ENCODE measurements at places on chromosomes 12 and 14.

DNA sequence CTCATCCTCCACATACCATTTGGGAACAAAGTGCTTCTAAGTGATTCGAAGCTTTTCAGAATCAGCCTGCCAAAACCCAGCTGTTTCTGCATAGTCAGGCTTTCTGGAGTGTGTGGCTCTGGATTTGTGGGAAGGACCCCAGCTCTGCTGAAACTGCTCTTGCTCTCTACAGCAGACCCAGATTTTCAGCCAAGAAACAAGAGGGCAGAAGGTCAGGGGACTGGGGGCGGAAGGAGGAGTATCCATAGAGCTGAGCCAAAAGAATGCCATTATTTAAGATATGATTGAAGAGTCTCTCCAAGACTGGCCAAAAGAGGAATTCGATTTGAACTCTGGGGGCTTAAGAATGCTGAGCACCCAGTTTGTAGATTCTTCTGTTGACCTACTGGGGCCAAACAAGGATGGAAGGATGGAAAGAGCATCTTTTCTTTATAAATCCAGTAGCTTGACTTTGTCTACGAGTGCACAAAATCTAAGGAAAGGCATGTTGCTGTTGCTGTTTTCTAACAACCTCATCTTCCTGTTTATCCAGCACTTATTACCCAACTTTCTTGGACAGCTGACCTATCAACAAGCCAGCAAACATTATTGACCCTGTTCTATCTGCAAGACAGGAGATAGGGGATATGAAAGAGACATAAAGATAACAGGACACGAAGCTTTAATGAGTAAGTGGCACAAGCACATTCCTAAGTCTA lies 29.2 kb downstream of the FBLN5 start:
- DNase-seq = no peak

- DNase-seq = no peak
Observed at GRCh38 chr12:39619316-39619659, 315 bp downstream of the ABCD2 start.

DNA sequence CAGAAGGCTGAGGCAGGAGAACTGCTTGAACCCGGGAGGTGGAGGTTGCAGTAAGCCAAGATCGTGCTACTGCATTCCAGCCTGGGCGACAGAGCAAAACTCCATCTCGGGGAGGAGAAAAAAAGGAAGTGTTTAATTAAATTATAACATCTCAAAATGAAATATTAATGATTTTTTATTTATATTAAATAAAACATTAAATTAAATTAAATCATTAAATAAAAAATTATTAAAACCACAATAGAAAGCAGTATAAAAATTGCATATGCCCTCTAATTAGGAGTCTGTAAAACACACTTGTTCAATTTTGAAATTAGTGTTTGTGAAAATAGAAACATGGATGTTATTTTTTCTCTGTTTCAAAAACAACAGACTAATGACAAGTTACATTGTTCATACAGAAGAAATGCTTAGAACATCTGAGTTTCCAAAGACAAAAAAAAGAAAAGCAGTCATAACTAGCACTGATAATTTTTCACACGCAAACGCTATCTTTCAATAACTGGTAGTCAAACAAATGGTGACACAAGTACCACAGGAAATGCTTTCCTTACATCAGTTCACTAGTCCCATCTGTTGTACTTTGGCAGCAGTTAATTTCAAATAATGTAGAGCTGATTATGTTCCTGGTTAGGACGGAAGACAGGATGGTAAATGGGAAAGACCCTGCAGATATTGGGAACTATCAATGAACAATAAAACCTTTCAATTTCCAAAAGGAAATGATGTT lies 54.9 kb downstream of the HECTD4 start:
- DNase-seq = no peak

GRCh38 chr12:101826766-101827368 lies 3.9 kb downstream of the GNPTAB start:
- no peak for DNase-seq

GRCh38 chr12:98635657-98636323 lies 8.8 kb downstream of the IKBIP start:
- peak; percentile 47 for DNase-seq

DNA sequence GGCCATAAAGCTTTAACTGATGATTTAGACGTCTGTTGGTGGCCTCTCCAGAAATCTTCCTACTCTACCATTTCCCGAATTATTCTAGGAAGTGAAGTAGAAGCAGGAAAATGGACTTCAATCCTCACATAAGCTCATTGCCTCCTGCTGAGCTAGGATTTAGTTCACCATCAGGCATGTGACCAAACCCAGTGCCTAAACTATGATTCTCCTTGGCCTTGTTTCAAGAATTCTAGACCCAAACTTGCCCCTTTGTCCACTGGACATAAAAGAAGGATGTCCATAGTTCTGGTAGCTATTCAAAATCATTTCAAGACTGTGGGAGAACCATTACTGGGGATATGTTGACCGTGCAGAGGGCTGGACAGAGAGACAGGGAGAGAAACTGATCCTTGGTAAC lies 105.8 kb downstream of the C12orf50 start:
- no peak for DNase-seq

- DNase-seq = no peak
Observed at GRCh38 chr12:125145196-125145595, 80.0 kb downstream of the AACS start.

DNA sequence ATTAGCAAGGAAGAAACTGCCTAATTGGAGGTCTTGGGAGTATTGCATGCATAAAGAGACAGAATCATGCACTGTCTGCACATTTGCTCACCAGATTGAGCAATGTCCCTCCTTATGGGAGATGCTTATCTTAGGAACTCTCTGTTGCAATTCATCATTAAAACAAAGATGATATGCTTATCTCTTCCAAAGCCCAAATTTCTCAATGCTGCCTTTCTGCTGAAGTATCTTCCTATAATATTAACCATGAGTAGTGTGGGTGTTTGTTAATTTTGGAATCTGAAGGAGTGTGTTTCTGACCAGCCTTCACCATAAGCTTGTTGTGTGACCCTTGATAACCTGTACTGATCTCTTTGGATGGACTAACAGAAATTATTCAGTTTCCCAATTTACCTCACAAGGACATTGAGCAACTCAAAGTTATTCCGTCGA lies 1257.6 kb upstream of the FLRT2 start:
- DNase-seq = no peak

GRCh38 chr12:122884860-122885259 lies 11.1 kb downstream of the VPS37B start:
- no peak for DNase-seq

DNA sequence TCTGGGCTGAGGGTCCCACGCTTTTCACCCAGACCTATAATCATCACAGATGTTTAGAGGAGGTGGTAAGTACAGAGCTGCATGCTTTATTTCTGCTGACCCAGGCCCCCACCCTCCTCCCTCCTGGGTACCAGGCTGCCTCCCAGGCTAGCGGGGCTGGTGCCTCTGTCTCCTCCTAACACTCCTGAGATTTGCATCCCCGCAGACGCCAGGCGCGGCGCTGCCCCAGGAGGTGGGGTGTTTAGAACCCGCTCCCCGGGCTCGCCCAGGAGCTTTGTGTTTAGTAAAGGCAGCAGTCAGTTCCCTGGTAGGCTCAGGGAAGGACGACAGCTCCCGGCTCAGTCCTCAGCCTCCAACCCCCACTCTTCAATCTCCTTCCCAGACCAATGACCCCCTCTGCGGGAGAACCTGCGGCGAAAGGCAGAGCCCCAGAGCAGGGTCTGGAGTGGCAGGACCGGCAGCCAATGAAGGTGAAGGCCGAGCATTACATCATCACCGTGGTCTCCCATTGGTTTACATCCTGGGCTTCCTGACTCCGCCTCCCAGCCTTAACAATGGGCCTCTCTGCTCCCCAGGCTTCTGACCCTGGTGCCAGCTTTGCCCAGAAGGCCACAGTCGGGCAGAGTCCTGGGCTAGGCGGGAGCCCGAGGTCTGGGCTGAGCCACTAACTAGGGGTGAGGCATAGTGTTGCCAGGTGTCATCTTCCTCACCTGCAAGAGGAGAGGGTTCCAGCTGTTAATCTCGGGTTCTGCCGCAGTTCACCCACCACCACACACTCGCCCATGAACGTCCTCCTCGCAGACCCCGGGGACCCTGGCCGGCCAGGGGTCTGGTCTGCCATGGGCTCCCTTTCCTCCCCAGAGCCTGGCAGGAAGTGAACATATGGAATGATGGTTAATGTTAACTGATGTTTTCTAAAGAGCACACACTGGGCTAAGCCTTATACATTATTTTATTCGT lies 57.5 kb downstream of the CALM1 start:
- DNase-seq = peak; percentile 66

GRCh38 chr14:24873551-24873950 lies 176.4 kb downstream of the STXBP6 start:
- no peak for DNase-seq

DNA sequence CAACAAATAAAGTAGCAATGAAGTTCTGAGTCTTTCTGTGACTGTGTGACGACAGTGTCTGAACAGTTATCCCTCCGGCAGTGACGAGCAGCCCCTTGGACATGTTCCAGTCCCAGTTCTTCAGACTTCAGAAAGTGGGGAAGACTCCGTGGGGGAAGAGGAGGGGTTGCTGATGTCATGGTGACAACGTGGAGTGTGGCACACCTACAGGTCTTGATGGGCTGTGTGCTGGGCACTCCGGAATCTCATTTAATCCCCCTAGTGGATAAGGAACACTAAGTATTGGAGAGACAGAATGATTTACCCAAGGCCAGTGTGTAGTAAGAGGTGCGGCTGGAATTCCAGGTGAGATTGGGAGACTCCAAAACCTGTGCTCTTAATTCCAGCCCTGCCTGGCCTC lies 280.2 kb downstream of the CACNA1C start:
- DNase-seq = peak; percentile 63

GRCh38 chr14:94636744-94637412 lies 24.7 kb downstream of the SERPINA3 start:
- no peak for DNase-seq

DNA sequence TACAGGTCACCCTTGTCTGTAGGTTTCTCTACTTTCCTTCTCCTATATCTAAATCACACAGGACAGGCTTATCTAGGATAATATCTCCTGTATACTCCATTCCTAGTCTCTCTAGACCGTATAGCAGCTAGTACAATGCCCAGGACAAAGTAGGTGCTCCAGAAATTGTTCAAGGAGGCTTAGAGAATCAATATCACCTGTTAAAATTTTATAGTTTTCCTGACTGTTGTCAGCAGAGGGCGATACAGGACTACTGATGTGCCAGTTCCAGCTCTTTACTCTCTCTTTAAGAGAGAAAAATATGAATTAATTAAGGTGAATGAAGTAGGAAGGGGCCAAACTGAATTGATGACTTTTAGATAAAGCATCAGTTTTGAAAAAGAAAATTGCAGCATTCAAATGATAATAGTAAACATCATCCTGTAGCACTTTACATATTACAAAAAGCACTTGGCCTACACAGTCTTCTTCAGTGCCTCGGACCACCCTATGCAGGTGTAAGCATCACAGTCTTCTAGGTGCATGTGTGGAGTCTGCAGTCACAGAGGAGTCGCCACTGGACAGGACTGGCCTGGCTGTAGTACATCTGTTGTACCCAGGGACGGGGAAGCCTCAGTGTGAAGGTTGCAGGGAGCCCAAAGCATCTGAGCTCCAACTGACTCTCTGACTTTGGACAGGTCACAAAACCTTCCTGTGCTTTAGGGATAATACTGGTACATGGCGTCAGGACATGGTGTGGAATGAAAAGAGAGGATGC lies 61.9 kb upstream of the MAX start:
- DNase-seq = peak; percentile 69

GRCh38 chr14:65003394-65003793 lies 16.7 kb downstream of the FNTB start:
- no peak for DNase-seq

DNA sequence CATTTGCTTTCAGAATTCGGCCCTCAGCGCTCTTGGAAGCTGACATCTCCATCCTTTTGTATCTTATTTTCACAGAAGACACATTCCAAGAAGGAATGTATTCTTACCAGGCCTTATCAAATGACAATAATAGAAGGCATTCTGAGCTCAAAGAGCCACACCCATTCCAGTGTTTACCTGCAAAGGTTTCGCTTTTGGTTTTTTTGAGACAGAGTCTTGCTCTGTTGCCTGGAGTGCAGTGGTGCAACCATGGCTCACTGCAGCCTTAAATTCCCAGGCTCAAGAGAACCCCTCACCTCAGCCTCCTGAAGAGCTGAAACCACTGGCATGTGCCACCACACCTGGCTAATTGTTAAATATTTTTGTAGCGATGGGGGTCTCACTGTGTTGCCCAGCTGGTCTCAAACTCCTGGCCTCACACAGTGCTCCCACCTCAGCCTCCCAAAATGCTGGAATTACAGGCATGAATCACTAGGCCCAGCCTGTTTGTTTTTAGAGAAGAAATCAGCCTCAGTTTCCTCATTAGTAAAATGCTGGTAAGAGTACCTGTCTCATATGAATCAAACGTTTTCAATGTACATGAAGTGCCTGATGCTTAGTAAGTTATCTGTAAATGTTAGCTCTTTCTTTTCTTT lies 69.2 kb downstream of the SLC6A12 start:
- DNase-seq = no peak

GRCh38 chr14:22977684-22978486 lies 4.5 kb downstream of the AJUBA start:
- DNase-seq = peak; percentile 68

DNA sequence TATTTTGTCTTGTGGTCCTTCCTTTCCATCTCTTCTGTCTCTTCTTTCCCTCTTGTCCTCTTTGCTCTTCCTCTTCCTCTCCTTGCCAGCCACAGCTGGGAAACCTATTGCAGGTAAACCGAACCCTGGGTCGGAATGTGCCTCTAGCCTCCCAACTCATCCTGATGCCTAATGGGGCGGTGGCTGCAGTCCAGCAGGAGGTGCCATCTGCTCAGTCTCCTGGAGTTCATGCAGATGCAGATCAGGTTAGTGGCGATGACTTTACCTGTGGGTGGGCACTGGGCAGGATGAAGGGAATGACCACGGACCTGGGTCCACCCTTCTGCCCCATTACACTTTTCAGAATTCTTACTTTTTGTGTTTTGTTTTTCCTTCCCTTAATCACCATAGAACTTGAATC lies 8.2 kb downstream of the PHC1 start:
- no peak for DNase-seq

GRCh38 chr14:41860586-41860985 lies 253.9 kb downstream of the LRFN5 start:
- DNase-seq = no peak

GRCh38 chr14:93323600-93324174 lies 9.1 kb downstream of the BTBD7 start:
- no peak for DNase-seq

GRCh38 chr14:73824536-73824935 lies 27.1 kb upstream of the PTGR2 start:
- no peak for DNase-seq

- DNase-seq = no peak
Observed at GRCh38 chr12:45416126-45416525, 200.2 kb downstream of the ANO6 start.

- no peak for DNase-seq
Observed at GRCh38 chr12:88996200-88996788, 356.0 kb downstream of the DUSP6 start.

DNA sequence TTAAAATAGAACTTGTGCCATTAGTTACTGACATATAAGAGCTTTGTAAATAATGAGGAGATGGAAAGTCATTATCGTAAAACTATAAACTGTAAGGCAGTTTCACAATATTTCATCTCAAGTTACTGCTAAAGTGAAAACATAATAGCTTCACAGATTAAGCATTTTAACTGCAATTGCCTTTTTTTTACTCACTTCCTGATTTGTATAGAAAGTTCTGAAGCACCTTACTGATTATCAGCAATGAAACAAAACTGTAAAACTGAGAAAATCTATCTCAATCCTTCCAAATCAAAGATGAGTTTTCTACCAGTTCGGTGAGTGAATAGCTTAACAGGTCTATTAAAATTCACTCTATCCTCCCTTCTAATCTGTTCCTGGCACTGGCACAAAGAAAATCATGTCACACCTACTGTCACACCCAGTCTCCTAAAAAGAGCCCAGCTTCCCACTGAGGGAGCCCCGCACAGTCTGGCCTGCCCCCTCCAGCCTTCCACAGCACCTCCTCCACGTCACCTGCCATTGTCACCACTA lies 161.4 kb upstream of the ABCD2 start:
- no peak for DNase-seq
